ENCODE measurements at places on chromosomes 2 and 18. TPM values are rescaled to one million over a fixed set of nuclear protein-coding genes. Genes with fewer than 3 reads are reported as not detected.

The SERPINB11 gene
- not detected for total RNA-seq

The TMEM37 gene
- total RNA-seq: not detected

The HOXD4 gene
- not detected for total RNA-seq

The NEUROD1 gene
- not detected for total RNA-seq

The CYB5A gene
- total RNA-seq: 38.8 TPM

The NTSR2 gene
- not detected for total RNA-seq

The B3GNT7 gene
- total RNA-seq: 0.27 TPM

The NMUR1 gene
- total RNA-seq: not detected

The RPS27A gene
- 1,779 TPM for total RNA-seq

The RNF152 gene
- total RNA-seq: 12.8 TPM

The DYNAP gene
- total RNA-seq: not detected

The RNF125 gene
- 0.65 TPM for total RNA-seq

The FIGN gene
- total RNA-seq: 4.1 TPM

The KYNU gene
- total RNA-seq: 1.3 TPM

The RND3 gene
- total RNA-seq: 321 TPM

The COL3A1 gene
- 14,045 TPM for total RNA-seq

The VIL1 gene
- not detected for total RNA-seq

The ANKRD53 gene
- 6.5 TPM for total RNA-seq

The UGT1A3 gene
- not detected for total RNA-seq

The SRD5A2 gene
- not detected for total RNA-seq

The CHRND gene
- total RNA-seq: not detected

The TNFAIP6 gene
- 51.9 TPM for total RNA-seq

The IGFBP5 gene
- 334 TPM for total RNA-seq

The CNTNAP5 gene
- total RNA-seq: not detected

The SERPINB5 gene
- total RNA-seq: not detected

The DOK6 gene
- 2.1 TPM for total RNA-seq

The UGT1A10 gene
- 0.41 TPM for total RNA-seq

The GBX2 gene
- 0.25 TPM for total RNA-seq

The DTNB gene
- 11.7 TPM for total RNA-seq

The RAX gene
- total RNA-seq: not detected

The GPR17 gene
- not detected for total RNA-seq

The DES gene
- 4.7 TPM for total RNA-seq

The VWC2L gene
- not detected for total RNA-seq

The CFAP53 gene
- total RNA-seq: 0.57 TPM

The TSPYL6 gene
- 0.25 TPM for total RNA-seq

The KCNG2 gene
- not detected for total RNA-seq

The CDCA7 gene
- total RNA-seq: 6.2 TPM

The ANKRD29 gene
- total RNA-seq: 6.1 TPM
